ENCODE measurements at places on chromosomes 7 and 10.

DNA sequence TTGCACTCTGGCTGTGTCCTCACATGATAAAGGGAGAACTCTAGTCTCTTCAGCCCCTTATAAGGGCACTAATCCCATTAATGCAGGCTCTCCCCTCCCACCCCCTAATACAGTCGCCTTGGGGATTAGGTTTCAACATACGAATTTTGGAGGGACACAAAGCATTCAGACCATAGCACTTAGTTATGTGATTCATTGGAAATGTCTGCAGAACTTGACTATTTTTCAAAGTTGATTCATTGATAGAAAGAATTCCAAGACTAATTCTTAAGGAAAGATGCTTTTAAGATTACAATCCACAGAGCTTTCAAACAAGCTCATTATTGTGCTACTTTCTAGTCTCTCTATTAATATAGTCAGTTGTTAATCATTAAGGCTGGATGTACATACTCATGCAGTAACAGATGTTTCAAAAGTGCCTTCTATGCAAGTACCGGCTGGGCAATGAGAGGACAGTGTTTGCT is 85.3 kb upstream of the RPA3 start:
- no peak for DNase-seq

DNA sequence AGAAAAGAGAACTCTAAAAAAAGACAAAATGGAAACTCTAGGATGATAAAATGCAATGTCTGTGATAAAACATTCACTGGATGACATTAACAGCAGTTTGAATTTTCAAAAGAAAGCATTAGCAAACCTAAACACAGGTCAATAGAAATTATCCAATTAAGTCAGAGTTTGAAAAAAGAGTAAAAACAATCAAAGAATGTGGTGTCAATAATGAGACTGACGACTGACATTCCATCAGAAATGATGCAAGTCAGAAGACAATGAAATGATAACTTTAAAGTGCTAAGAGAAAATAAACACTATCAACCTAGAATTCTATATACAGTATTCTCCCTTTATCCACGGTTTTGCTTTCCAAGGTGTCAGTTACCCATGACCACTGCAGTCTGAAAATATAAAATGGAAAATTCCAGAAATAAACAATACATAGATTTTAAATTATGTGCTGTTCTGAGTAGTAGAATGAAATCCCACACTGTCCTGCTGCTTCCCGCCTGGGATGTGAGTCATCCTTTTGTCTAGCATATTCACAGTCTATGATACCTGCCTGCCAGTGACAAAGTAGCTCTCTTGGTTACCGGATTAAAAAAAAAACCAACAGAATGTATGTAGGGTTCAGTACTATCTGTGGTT is 38.3 kb upstream of the SFMBT2 start:
- DNase-seq, result no peak

- DNase-seq, result no peak
These were observed 442 bp downstream of the CYP26C1 start for GRCh38 chr10:93060887-93061593.

- no peak for DNase-seq
These were observed 124.9 kb downstream of the LRMDA start for GRCh38 chr10:75556320-75556719.
